Putamen (tissue), 1 donor: ENCODE measurements at places on chromosomes 1 and 21.
A peak's percentile ranks its signal among the peaks of the same experiment; 100 is the strongest.

DNA sequence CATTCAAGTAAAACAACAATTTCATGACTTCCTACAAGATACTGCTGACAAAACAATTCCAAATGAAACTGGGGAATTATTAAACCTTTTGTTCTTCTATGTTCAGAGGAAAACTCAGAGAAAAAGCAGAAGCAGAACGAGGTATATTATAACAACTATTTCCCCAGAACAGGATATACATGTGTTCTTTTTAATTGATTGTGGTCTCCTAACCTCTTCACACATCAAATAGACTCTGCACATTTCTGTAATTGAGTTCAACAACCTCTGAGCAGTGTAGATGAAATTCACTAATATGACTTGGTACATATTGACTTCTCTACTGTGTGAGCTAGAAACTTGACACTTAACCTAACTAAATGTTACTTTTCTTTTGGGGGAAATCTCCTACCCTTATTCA, 584.2 kb downstream of the NEGR1 start:
- no peak for DNase-seq

GRCh38 chr1:101239095-101240040, 2.5 kb downstream of the S1PR1 start:
- DNase-seq = no peak

DNA sequence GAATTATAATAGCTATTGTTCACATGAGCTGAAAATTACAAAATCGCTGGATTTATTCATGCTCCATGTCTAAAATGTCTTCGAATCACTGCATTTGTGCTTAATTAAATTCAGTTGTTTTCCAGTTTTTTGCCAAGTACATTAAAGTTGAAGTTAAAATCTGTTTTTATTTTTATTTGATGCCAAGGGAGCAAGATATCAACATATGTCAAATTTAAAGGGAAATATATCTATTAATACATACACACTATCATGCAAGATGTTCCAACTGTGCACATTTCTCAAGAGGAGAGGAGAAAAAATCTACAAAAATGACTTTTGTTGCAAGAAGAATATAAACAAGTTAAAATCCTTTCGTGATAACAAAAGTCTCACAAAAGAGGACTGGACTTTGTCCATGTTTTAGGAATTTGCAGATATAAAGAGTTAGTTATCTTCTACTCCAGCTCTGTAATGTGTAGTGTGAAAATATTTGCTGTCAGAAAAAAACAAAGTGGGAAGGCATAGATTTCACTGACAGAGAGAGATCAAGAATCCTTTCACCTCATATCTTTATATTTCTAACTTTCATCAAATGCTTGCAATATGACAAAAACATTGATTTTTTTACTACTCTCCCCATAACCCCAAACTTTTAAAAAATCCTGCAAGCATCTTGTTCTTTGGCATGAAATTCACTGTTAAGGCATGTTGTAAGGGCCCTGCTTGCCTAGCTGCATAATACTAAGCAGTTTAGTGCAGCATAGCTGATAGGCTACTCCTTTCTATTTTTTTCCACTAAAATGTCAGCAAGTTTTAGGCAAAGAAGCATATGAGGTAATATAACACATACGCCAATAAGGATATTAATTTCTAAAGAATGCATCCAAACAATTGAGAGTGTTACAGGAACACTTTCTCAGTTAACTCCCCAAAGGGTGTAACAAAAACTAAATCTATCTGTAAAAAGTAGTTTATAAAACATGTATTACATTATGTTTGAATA, 340.2 kb upstream of the ADAMTS5 start:
- no peak for DNase-seq

DNA sequence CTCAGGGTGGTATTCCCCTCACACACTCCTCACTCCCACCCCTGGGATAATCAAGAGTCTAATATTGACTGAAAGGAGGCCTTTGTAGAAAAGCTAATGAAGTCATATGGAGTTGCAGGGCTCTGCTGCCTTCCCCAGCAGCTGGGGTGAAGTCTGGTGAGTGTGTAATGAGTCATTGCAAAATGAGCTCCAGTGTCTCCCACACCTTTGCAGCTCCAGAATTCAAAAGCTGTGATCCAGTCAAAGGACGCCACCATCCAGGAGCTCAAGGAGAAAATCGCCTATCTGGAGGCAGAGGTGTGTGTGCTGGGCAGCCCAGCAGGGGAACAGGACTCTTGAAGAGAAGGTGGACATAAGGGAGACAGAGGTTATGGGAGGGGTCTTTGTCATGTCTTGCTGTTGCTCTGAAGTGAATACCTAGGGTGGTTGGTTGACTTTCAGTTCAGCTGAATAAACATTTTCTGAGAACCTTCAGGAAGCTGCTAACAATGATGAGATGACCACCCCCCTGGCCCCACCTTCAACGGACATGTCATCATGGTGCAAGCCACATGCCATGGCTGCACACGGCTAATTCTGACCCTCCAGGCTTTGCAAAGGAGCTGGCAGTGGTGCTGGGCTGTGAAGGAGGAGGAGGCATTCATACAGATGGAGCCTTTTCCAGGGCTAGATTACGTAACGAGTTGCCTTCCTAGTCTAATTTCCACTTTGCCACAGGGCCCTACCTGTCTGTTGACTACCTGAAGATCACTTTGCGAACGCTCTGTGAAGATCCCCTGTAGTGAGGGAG, 32.2 kb upstream of the SNX27 start:
- DNase-seq = peak; percentile 48

- no peak for DNase-seq
These were observed 257.6 kb downstream of the TTLL7 start for GRCh38 chr1:83741348-83741747.

DNA sequence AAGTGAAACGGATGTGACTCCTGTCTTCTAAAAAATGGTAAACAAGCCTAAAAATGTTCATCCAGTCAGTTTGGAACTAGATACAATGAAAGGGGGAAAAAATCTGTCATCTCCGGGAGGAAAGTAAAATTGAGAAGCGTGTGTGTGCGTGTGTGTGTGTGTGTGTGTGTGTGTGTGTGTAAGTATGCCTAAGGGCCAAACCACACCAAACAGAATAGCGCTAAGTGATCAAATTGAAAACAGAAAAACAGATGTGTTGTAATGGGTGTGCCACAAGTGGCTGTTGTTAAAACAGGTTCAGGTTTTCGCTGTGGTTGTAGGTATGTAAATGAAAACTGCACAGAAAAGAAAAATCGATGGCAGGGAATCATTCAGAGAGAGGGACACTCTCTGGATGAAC, 106.7 kb downstream of the RNF220 start:
- no peak for DNase-seq

- no peak for DNase-seq
These were observed 20.2 kb downstream of the SLC27A3 start for GRCh38 chr1:153795330-153795837.

DNA sequence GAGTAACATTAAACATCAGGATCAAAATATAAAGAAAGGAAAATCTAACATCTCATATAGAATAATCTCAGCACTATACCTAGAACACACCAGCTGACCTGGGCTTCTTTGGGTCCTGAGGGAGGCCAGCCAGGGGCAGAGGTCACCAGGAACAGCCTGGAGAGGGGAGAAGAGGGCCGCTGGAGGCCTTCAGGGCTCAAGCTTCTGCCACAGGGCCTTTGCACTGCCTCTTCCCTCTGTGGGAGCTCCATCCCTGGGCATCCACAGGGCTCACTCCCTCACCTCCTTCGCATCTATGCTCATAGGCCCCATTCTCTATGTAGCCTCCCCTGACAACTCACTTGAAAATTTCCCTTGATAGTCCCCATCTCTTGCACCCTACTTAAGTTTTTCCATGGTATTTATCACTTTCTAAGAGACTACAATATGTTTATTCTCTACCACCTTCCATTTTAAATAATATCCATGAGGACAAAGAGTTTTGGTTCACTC, 73.9 kb downstream of the HIVEP3 start:
- no peak for DNase-seq

DNA sequence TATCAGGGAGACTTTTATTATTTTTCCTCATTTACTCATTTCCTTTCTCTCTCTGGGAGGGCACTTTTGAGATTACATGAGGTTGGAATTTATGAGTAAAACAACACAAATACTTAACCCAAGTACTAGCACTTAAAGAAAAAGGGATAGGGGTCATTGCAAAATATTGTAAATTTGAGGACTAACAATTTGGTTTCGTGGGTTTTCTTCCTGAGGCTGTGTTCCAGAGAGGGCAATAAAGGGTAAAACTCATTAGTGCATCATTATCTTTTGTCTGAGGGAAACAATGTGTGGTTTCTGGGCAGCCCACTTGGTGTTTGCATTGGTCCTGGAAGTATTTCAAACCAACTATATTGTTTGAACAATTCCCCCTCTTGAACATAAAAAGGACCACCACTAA, 96.5 kb downstream of the GREM2 start:
- DNase-seq = no peak

DNA sequence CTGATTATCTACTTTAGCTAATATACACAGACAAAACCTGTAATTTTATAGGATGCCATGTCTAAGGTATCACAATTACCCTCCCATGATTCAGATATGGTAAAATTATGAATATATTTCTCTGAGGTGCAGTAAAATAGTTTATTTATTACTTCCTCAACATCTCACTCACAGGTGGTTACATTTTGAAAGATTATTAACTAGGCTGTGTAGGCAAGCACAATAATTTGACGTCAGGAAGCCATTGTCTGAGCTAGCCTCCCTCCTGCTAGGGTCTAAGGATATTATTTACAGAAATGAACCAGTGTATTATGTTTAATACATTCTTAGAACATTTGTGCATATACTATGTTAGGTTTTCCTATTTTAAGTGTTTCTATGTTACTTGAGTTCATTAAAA, 69.9 kb upstream of the ADGRL2 start:
- no peak for DNase-seq

DNA sequence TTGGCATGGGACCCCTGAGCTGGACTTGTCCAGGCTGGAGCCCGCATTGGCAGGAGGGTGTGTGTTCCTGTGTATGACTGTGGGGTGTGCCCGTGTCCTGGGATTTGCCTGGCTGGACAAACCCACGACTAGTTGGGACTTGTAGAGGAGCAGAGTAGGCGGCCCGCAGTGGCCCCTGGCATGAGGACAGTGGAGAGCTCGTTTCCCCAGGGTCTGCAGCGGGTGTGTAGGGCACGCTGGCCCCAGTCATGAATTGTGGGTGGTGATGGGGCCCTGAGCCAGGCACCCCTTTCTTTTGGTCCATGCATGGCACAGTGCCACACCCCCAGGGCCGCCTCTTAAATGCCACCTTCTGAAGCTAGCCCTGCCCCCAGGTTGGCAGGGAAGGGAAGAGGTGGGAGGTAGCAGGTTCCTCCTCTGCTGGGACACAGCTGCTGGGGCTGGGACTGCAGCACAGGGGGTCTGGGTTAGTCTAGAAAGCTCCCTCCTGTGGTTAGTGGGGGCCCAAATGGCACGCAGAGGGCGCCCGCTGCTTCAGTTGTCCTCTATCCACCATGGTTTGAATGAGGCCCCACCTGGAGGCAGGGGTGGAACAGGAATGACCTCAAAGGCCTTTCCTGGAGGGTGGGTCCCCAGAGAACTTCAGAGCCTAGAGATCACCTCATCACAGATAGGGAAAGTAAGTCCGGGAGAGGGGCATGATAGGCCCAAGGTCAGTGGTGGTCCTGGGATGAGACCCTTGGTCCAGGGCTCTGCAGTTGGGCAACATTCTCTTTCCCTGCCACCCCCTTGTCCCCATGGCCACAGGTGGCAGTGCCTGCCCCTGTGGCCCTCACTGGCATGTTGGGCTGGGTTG, 4.1 kb downstream of the CROCC start:
- no peak for DNase-seq

DNA sequence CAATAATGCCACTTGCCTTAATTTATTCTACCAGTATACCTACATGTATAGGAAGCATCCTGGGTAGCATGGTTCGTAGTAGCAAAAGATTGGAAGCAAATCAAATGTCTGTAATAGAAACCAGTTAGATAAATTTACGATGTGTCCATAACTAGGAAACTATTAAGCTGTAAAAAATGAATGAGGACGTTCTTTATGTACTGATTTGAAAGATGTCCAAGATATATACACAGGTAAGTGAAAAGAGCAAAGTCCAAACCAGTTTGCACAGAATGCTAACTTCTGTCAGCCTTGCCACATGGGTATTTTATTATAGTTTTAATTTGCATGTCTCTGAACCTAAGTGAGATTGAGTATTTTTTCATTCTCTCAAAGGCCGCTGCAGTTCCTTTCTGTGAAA, 251.8 kb upstream of the IRF2BP2 start:
- DNase-seq = no peak

- no peak for DNase-seq
These were observed 201.1 kb downstream of the MATN1 start for GRCh38 chr1:30522031-30523004.

- DNase-seq = no peak
These were observed 2.8 kb downstream of the S100A10 start for GRCh38 chr1:151990856-151991198.
